ENCODE measurements at places on chromosomes 3 and 15. TPM values are rescaled to one million over a fixed set of nuclear protein-coding genes. Genes with fewer than 3 reads are reported as not detected.

EFCAB12 gene
- 0.95 TPM for total RNA-seq

ALDH1A2 gene
- total RNA-seq: not detected

GOLGA8N gene
- 0.95 TPM for total RNA-seq

PLSCR2 gene
- not detected for total RNA-seq

NTRK3 gene
- total RNA-seq: 26.3 TPM

ISLR2 gene
- total RNA-seq: 0.11 TPM

EPHB3 gene
- 0.26 TPM for total RNA-seq

IL5RA gene
- not detected for total RNA-seq

ATP13A5 gene
- not detected for total RNA-seq

MINAR1 gene
- 0.30 TPM for total RNA-seq

GOLGA6B gene
- not detected for total RNA-seq

CHRNB4 gene
- total RNA-seq: 1.6 TPM

SPTBN5 gene
- total RNA-seq: 0.25 TPM

SNRPN gene
- 101 TPM for total RNA-seq

AP2M1 gene
- 310 TPM for total RNA-seq

KIF9 gene
- 23.8 TPM for total RNA-seq

NPAP1 gene
- total RNA-seq: not detected

FBXO40 gene
- total RNA-seq: not detected

TRANK1 gene
- 1.7 TPM for total RNA-seq

PRTG gene
- total RNA-seq: 10.5 TPM

TSPAN3 gene
- 451 TPM for total RNA-seq

TRIM42 gene
- not detected for total RNA-seq

USP13 gene
- total RNA-seq: 10.2 TPM

GUCA1C gene
- total RNA-seq: not detected

MME gene
- total RNA-seq: not detected

GPR149 gene
- not detected for total RNA-seq

SLC2A2 gene
- total RNA-seq: not detected

UQCRC1 gene
- total RNA-seq: 172 TPM

ABHD2 gene
- total RNA-seq: 181 TPM

TPRG1 gene
- total RNA-seq: 0.14 TPM

CFAP44 gene
- total RNA-seq: 1.1 TPM

TIMP4 gene
- total RNA-seq: 11.9 TPM

PSTPIP1 gene
- not detected for total RNA-seq

ACKR4 gene
- not detected for total RNA-seq

TADA3 gene
- 57.7 TPM for total RNA-seq

LSAMP gene
- 0.24 TPM for total RNA-seq
